ENCODE measurements at places on chromosomes 11 and 22.

- no peak for DNase-seq
Measured at GRCh38 chr11:36425561-36426081, 84.5 kb downstream of the TRAF6 start.

DNA sequence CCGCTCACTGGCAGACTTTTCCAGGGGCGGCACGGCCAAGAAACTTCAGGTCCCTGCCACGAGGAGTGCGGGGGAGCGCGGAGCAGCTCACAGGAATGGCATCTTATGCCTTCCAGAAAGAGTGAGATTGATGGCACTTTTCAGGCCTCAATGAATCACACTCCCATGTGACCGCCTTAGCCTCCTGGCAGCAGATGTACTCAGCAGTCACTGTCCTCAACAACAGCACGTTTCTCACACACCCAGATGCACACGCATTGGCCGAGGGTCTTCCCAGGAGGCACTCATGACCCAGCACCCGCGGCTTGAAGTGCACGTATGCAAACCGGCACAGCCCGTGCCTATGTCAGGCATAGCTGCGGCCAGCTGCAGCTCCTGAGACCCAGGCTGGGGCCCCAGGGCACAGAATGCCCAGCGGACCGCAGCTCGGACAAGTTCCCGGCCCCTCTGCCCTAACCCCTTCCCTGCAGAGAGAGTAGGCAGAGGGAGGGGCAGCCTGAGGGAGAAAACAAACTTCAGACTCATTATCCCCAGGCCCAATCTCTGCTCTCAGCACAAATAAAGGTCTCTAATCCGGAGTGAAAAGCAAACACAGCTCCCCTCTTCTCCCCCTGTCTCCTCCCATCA is 48.3 kb downstream of the RPUSD4 start:
- no peak for DNase-seq

DNA sequence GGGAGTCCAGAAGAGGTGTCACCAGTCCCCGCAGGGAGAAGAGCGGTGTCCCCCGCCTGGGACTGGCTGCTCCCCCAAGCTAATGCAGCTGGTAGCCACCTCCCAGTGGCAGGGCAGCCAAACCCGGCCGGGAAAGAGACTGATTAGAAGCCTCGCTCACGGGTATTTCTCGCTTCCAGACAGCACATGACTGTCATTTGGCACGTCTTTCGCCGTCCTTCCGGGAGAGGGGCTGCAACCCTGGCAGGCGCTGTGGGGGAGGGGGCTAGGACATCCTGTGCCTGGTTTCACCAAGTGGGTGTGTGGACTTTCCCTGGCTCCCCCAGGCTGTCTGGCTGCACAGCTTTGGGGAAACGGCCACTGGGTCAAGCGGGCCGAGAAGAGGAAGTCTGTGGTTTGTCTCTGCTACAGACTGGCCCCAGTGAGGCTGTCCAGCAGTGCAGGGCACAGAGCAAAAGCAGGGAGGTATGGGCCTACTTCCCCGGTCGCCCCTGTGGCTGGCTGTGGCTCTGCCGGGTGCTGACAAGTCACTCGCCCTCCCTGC is 3.8 kb downstream of the CD81 start:
- peak; percentile 55 for DNase-seq

- no peak for DNase-seq
Measured at GRCh38 chr11:8314916-8315315, 51.2 kb upstream of the LMO1 start.

- DNase-seq: no peak
Measured at GRCh38 chr22:29226351-29226981, 20.8 kb downstream of the EMID1 start.

DNA sequence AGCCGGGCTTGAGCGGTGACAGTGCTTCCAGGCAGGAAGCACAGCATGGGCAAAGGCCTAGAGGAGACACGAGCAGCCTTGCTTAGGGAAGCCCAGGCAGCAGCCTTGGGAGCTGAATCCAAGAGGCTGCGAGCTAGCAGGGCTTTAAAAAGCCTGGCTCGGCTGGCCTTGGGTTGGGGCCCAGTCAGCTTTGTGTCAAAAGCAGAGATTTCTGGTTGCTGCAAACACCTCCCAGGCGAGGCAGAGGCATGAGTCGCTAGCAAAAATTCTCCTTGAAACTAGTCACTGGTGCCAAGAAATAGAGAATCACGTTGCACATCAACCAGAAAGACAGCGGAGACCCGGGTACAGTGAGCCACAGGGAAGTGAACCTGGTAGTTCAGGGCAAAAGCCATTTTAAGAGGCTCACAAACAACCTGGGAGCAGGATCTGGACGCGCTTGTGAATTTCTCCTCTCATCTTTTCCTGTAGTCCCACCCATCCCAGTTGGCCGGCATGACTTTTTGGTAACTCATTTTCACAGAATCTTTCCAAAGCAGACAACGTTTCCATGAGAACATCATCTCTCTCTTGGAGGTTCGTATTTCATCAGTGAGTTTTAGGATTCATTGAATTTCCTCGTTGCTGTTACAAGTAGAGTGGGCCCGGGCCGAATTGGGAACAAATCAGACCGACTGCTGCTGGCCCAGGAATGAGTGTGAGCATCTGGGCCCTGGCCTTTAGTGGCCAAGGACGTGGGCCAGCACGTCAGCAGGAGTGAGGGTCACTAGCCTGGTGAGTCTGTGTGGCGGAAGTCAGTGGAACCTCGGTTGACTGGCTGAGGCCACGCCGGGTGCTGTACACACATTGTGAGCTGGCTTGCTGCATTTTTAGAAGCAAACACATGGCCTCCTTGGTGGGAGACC is 16.4 kb upstream of the FGF4 start:
- DNase-seq: no peak

DNA sequence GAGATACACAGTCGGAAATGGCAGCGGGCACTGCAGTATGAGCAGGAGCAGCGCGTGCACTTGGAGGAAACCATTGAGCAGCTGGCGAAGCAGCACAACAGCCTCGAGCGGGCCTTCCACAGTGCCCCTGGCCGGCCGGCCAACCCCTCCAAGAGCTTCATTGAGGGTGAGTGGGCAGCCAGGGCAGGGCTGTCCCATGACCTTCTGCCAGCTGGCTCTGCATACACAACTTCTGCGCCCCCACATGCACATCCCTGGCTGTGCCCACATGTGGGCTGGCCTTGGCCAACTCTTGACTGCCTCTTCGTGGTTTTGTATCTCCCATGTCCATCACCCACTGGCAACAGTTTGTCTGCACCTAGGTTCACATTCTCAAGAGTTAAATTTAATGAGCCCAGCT is 81.1 kb downstream of the MORC2 start:
- DNase-seq: no peak

All from GM12878 (cell line).